ENCODE measurements at places on chromosomes 4 and X.
A peak's percentile ranks its signal among the peaks of the same experiment; 100 is the strongest.

GRCh38 chrX:129939986-129940385 is 34.0 kb downstream of the UTP14A start:
- DNase-seq, result no peak

GRCh38 chr4:95198961-95199360 is 349.8 kb downstream of the UNC5C start:
- DNase-seq, result no peak

DNA sequence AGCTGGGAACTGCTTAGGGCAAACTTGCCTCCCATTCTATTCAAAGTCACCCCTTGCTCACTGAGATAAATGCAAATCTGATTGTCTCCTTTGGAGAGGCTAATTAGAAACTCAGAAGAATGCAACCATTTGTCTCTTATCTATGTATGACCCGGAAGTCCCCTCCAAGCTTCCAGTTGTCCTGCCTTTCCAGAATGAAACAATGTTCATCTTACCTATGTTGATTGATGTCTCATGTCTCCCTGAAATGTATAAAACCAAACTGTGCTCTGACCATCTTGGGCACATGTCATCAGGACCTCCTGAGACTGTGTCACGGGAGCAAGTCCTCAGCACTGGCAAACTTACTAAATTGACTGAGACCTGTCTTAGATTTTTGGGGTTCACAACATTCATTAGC is 37.1 kb upstream of the TMPRSS11E start:
- DNase-seq, result no peak

DNA sequence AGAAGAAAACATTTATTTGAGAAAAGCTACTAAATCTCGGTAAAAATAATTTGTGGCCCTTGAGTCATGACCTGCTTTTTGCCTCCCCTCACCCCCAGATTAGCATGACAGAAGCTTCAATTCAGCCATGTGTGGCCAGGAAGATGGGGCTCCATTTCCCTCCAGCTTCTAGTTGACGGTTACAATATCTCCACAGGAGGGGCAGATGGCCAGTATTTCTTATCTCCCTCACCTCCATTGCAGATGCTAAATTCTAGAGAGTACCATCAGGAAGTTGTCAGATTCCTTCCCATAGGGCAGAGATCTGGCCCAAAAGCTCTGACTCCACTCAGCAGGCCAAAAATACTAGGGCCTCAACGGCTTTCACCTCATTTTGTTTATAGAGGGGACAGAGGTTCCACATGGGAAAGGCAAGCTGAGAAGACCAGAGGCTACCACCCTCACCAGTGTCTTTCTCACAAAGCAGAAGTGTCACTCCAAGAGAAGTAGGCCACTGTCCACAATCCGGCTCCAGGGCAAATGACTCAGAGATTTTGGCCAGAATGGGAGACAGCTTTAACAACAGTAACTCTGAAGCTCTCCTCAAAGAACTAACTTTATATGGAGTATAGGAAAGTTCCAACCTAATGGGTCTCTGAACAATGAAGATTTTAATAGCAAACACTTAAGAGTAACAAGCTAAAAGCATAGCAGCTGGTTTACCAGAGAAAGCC is 108.3 kb downstream of the TBC1D19 start:
- no peak for DNase-seq

DNA sequence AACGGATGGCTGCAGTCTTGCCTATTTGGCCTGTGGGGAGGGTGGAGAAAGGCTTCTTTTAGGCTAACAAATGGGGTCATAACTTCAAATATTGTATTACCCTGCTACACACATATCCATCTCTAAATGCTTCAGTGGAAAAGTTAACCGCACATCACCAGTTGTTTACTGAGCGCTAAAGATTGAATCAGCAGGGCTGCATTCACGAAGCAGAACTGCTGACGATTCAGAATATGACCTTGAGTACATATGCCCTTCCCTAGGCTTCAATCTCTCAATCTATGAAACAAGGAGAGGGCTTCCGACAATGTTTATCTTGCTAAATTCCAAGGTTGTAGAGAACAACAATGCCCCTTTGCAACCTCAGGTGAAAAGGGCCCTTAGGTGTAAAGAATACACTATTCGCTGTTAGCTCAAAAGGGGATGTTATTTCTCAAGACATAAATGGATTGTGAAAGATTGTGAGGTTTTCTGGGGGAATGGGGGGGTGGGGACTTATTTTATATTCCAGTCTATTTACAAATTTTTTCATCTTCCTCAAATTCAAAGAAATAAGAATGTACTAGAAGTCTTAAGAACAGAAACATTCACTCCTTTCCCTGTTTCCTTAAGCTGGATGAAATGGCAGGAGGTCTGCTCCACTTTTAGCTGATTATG is 2.6 kb upstream of the ATP6AP2 start:
- DNase-seq, result no peak

DNA sequence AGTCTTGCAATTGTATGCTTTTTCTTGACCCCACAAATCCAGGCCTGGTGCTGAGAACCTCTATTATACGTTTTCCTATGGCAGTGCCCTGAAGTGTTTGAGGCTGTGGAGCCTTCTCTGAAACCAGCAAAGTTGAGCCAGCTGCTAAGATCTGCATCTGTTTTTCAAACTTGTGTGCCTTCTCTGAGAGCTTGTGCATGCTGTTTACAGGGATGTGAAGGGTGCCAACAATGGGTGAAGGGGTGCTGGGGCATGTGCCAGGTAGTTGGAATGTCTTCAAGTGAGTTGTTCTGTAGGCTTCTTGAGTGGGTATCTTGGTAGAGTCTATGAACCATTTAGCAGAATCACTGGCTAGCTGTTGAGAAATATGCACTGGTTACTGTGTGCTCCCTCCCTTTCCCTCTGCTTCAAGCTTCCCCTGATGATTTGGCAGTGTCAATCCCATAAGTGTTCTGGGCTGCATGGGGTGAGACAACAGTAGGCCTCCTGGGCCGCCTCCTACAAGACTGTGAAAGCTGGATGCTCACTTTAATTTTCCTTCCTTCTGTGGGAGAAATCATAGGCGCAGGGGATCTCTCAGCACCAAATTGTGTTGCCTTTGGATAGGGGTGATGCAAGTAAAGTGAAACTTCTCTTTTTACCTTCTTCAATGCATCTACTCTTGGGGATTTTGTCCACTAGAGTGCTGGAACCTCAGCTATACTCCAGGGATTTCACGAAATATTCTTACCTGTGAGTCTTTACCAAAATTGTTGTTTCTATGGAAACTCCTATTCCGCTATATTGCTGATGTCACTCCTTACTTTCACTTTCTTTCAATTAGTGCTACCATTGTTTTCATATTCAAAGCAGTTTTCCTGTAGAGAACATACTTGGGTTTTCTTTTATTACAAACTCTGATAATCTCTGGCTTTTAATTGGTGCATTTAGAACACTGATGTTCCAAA is 30.0 kb downstream of the ITM2A start:
- DNase-seq, result no peak

DNA sequence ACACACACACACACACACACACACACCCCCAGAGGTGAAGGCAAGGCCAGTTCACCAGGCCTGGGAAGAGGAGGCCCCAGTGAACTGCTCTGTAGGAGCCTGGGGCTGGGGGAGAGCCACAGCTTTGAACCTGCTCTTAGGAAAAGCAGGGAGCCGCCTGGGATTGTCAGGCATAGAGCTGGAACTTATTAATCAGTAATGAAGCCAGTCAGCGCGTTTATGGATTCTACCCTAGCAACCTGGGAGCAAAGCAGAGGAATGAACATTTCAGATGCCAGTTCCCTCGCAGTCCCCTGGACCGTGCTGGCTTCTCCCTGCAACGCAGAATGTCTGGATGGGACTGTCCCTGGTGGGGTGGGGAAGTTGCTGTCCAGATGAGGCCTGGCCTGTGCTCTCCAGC is 45.3 kb upstream of the DDX3X start:
- DNase-seq, result no peak

DNA sequence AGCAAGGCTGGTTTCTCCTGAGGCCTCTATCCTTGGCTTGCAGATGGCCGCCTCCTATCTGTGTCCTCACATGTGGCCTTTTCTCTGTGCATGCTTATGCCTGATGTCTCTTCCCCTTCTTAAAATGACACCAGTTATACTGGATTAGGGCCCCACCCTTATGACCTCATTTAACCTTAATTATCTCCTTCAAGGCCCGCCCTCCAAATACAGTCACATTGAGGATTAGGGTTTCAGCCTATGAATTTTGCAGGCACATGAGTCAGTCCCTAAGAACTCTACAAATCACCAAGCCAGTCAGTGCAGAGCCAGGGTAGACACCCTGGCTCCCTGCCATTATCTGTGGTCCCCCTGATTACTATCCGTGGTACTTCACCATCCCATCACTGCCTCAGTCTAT is 51.6 kb downstream of the MAML3 start:
- DNase-seq, result peak; percentile 61

DNA sequence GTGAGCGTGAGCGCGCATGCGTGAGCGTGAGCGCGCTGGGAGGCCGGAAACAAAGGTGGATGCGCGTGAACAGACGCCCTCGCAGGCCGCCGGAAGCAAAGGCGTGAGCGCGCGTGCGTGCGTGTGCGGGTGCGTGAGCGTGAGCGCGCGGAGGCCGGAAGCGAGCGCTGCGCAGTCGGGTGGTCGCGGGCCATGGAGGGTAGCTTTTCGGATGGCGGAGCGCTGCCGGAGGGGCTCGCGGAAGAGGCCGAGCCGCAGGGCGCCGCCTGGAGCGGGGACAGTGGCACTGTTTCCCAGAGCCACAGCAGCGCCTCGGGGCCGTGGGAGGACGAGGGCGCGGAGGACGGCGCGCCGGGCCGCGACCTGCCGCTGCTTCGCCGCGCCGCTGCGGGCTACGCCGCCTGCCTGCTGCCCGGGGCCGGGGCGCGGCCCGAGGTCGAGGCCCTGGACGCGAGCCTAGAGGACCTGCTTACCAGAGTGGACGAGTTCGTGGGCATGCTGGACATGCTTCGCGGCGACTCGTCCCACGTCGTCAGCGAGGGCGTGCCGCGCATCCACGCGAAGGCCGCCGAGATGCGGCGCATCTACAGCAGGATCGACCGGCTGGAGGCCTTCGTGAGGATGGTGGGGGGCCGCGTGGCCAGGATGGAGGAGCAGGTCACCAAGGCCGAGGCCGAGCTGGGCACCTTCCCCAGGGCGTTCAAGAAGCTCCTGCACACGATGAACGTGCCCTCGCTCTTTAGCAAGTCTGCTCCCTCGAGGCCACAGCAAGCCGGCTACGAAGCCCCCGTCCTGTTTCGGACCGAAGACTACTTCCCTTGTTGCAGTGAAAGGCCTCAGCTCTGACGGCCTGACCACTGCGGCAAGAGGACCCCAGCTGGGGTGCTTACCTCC is at the start of gene BLOC1S4:
Gene BLOC1S4 (plus strand): TSS at position 157 of the 894 bp plus-strand sequence. CDS start 36 bp downstream, at position 193.
- peak; percentile 93 for DNase-seq

- DNase-seq, result no peak
These were observed 1.1 kb downstream of the DOCK11 start for GRCh38 chrX:118496763-118497079.

DNA sequence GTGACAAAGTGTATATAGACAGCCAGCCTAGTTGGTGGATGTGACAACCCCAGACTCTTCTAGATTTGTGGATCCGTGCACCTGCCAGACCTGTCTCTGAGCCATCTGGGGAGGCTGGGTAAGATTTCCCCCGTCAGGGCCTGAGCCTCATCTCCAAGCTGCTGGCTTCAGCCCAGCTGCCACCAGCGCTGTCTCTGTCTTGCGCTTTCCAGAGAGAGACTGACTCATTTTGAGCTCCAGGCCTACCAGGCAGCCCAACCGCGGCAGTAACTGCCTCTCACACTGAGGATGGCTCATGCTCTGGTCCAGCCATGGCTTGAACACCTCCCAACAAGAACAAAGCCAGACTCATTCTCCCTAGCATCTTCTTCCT is 26.4 kb downstream of the NOP14 start:
- peak; percentile 37 for DNase-seq

GRCh38 chr4:158704274-158704673 is 18.9 kb downstream of the PPID start:
- no peak for DNase-seq

DNA sequence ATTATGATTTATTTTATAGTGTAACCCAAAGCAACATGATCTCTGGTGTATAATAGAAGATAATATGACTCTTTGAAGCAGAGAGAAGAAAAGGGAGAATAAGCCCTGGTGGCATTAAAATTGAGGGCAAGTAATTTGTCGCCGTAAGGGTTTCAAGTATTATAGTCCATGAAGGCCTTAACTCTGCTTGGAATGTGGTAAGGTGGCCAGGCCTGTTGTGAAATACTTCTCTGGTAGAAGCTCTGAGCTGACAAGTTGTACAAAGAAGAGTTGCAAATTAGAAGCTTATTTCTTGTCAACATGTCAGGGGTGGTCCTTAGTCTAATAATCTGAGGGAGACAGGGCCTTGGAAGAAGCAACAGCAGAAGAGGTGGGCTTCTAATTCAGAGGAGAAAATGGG is 151.7 kb upstream of the HHIP start:
- DNase-seq, result no peak

- peak; percentile 88 for DNase-seq
These were observed 950.1 kb downstream of the FAT4 start for GRCh38 chr4:126264839-126265238.

- DNase-seq, result no peak
These were observed 1.7 kb downstream of the CLCN4 start for GRCh38 chrX:10158279-10159144.

GRCh38 chr4:152109531-152110509 is 349.0 kb upstream of the GATB start:
- peak; percentile 12 for DNase-seq

DNA sequence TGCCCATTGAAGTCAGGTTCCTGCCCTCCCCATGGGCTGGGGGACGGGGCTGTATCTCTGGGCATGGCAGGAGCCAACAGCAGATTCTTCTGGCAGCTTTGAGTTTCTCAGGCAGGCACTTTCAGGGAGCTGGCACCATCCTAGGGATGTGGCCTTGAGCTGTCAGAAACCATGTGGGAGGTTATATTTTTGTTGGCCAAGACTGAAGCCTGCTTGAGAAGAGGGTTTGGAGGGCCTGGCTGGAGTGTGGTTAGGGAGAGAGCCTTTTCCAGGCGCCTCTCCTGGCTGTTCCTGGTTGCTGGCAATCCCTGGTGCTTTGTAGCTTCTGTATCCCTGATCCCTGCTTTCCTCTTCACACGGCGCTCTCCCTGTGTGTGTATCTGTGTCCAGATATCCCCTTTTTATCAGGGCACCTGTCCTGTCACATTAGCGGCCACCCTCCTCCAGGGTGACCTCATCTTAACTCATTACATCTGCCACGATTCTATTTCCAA is 30.6 kb upstream of the SORCS2 start:
- DNase-seq, result peak; percentile 22

DNA sequence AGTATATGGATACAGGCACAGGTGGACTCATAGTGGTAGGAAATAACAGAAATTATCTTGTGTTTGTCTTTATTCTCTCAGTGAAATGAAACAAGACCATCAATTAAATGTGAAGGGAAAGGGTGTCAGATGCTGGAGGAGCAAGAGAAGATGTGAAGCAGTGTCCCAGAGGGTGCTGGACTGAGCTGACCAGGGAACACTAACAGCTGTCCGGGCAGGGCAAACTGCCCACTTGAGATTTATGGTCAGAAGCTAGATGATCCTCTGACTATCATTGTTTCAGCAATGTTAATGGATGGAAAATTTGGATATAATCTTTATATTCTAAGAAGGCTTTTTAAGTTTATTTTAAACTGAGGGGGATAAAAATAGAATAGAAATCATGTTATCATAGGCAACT is 267.2 kb upstream of the SLC7A11 start:
- no peak for DNase-seq

- DNase-seq, result no peak
These were observed 2.3 kb downstream of the GPR173 start for GRCh38 chrX:53050841-53051240.
